ENCODE measurements at places on chromosomes 1 and 21.

DNA sequence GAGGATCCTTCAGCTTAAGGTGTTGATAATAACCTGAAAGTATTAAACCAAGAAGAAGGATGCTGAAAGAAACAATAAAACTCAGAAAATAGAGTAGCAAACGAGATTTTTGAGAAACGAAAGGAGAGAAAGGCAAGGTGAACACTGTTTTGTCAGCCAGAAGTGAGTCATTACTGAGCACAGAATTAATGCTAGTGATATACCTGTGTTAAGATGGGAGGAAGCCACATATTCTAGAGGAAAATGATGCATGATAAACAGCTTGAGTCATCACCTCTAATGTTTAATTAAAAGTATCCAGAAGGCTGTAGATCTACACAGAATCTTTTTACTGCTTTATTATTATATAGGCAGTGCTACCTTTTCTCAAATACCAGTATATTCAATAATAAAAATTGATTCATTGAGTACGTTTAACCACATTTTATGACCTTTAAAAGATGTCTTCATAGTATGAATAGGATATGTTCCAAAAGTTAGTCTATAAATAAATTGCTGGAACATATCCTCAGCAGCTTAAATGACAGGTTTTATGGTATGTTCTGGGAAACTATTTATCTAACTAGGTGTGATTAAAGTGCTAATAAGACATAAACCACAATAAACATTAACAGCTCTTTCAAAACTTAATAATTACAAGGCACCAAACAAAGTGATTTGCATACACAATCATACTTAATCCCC is 10.3 kb downstream of the SH3GLB1 start:
- peak; percentile 40 for DNase-seq

DNA sequence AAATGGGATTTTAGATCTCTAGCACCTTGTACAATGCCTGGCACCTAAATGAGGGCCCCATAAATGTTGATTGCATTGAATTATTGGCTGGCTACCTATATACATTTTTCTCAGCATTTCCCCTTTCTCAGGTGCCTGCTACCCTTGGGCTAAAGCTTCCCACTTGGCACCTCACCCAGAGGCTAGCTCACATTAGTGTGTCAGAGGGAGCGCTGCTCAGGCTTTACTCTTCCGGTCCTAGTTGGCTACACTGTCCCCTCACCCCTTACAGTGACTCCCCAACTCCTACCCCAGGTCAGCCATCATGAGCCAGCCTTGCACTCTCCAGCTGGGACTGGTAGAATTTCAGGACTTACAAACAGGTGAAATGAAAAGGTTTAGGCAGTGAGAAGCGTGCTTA is 9.5 kb downstream of the TRAF5 start:
- no peak for DNase-seq

DNA sequence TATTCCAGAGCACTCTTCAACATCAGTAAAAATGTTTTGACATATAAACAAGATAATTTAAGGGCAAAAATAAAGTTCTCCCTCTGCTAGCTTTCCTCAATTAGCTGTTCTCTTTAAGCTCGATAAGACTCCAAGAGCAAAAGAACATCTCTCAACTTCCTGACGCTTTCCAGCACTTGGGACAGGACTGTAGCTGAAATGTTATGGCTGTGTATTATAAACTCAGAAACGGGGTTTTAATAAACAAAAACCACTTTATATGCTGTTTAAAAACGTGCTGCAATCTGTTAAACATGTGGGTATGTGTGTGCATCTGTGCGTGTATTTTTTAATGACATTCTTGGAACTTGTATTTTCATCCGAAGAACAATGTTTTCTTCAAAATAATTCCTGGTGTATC is 71.5 kb upstream of the RGS2 start:
- no peak for DNase-seq

GRCh38 chr1:221234791-221235190 is 355.5 kb downstream of the HLX start:
- no peak for DNase-seq

DNA sequence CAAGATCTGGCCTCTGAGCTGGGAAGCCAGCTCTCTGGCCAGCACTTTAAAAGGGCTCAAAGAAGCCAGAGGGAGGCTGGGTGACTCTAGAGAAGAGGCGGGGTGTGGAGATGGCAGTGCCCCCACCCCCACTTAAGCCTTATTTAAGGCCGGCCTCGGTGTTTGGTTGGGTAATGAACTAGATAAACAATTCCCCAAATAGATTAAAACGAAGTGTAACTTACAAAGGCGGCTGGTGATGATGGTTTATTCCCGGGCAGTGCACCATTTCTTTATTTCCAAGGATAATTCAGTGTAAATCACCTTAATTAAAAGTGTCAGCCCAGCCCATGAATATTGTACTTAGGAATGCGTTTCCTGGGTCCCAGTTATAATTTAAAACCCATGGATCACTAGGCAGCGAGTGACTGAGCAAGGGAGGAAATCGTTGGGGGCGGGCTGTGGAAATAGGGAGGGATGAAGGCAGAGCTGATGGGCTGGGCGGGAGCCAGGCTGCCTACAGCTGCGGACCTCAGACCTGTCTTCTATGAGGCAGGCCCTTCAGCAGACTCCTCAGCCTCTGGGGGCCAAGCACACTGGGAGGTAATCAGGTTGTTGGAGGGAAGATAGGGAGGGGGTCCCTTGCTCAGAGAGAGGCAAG is 54.9 kb downstream of the TMEM53 start:
- DNase-seq: no peak

- peak; percentile 70 for DNase-seq
These were observed 27.6 kb downstream of the CD244 start for GRCh38 chr1:160834945-160835565.

GRCh38 chr1:150552128-150552910 is 3.1 kb downstream of the ADAMTSL4 start:
- no peak for DNase-seq

DNA sequence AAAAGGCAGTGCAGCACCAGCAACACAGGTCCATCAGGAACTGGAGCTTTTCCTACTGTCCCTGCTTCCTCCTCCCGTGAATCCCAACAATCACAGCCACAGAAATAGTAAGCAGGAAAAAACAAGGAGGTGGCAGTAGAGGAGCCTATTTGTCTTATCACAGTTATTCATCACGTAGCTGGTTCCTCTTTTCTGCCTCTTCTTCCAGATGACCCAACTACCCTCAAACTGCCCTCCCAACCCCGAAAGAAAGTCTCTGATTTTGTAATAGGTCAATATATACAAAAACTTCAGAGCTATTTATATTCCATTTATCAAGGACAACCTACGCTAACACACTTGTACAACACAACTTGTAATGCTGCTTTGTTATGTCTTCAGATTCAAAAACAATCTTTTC is 21.4 kb downstream of the GNB1 start:
- no peak for DNase-seq

DNA sequence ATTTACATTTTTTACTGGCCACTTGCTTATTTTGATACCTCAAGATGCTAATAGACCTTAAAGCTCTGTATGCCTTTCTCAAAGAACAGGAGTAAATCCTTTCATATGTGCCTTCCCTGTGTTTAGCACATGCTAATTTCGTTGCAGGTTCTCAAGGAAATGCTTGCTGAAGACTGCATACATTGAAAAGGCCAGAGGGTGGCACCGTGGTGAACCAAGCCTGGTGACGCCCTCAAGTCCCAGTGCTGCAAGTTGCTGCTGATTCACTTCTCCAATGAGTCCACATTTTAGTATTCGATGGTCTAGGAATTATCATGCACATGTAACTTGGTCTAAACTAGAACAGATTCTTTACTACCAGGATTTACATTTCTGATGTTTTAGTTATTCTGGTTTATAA is 94.1 kb downstream of the CLDN17 start:
- no peak for DNase-seq

DNA sequence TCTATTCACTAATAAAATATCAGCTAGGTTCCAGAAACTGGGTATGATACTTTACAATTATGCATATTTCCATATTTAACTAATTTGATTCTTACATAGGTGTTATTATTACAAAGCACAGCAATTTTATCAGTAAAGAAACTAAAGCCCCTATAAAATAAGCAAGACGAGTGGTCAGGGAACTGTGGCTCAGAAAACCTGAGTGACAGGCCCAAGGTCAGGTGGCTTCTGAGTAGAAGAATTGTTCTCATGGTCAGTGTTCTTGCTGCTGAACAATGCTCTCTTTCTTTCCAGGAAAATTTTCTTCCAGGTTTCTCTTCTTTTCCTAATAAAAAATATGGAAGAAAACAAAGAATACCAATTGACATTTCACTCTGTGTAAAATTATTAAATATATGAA is 2.2 kb upstream of the ATP6V1G3 start:
- DNase-seq: no peak

DNA sequence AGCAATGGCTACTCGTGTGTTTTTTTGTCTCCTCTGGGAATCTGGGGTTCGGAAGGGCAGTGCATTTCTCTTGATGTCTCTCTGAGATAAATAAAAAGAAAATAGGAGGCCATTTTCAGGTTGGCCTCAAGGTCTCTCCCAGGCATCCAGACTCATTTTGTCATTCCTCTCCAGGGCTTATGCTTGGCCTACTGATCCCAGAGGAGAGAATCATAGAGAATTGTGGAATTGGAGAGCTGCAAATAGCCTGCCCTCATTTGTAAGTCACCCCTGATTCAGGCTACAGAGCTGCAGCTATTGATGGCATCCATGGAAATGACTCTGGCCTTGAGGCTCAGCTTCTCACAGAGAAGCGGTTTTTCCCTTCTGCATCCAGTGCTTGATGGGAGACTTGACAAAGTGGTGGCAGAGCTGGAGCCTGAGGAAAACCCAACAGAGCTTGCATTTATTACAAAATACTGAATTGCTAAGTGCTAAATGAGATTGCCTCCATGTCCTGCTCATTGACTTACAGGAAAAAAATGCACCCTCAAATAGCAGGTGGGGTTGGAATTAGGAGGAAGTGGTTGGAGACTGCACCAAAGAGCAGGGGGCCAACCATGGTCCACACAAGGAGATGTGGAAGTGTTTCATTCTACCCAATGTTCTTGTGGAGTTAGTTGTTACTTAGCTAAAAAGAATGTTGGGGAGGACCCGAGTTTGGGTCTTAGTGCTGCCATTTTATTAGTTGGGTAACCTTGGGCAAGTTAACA is 140.4 kb downstream of the S1PR1 start:
- DNase-seq: no peak

DNA sequence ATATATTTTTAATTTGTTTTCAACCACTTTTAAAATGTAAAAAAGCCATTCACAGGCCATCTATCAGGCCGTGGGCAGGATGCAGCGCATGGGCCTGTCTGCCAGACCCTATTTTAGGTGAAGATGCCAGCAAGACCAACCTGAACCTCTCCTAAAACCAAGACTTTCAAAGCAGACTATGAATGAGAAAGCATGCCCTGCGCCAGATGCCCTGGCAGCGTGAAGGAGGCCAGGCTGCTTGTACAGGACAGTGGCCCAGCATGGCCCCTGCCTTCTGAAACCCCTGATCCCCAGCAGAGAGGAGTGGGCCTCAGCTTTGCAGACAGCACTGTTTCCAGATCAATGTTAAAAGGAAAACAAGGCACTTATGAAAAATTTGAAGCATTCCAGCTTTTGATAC is 31.6 kb downstream of the WDR4 start:
- no peak for DNase-seq

Data from CD4-positive, alpha-beta T cell treated with Interleukin-6 at 100 ng/mL for 8 hours (primary cell).